ENCODE measurements at places on chromosomes 7 and 10.

DNA sequence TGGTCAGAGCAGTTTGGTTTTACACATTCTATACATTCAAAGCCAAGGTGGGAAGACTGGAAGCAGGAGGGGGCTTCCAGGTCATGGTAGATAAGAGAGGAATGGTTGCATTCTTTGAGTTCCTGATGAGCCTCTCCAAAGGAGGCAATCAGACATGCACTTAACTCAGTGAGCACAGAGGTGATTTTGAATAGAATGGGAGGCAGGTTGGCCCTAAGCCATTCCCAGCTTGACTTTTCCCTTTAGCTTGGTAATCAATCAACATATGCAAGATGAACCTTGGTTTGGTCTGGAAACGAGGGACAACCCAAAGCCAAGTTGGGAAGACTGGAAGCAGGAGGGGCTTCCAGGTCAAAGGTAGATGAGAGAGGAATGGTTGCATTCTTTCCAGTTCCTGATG, 31.4 kb downstream of the TCERG1L start:
- DNase-seq = no peak

GRCh38 chr10:77877441-77878344, 48.9 kb downstream of the DLG5 start:
- DNase-seq = no peak

DNA sequence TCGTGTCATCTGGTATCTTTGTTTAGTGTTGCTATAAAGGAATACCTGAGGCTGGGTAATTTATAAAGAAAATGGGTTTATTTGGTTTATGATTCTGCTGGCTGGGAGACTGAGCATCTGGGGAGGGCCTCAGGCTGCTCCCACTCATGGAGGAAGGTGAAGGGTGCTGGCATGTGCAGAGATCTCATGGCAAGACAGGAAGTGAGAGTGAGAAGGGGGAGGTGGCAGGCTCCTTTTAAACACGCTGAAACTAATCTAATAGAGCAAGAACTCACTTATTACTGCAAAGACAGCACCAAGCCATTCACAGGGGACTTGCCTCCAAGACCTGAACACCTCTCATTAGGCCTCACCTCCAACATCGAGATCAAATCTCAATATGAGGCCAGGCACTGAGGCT, 11.3 kb downstream of the OIT3 start:
- no peak for DNase-seq

DNA sequence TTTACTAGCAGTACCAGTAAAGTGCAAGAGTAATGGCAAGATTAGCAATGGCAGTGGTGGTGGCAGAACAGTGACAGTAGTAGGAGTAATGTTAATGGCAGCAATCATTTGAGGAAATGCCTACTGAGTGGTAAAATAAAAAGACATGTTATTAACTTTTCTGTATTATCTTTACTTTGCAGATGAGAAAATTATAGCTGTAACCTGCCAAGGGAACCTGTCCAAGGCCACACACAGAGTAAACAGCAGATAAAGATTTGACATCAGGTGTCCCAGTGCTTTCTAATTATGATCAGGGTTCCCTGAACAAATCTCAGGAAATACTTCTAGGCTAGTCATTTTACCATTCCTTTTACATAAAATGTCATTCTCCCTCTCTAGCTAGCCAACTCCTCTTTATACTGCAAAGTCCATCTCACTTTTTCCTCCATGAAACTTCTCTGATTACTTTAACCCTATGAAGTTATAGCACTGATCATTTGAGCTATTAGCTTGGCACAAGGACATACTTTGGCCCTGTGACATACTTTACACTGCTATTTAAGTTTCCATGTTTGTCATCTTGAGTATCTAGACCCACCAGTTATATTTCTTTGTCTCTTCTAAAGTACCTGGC, 219.1 kb downstream of the TAX1BP1 start:
- no peak for DNase-seq

- DNase-seq = no peak
These were observed 3.5 kb downstream of the STK17A start for GRCh38 chr7:43586251-43586900.

GRCh38 chr7:152733286-152733934, 26.1 kb upstream of the ACTR3B start:
- DNase-seq = no peak

GRCh38 chr10:29369419-29369818, 80.5 kb downstream of the LYZL1 start:
- no peak for DNase-seq

DNA sequence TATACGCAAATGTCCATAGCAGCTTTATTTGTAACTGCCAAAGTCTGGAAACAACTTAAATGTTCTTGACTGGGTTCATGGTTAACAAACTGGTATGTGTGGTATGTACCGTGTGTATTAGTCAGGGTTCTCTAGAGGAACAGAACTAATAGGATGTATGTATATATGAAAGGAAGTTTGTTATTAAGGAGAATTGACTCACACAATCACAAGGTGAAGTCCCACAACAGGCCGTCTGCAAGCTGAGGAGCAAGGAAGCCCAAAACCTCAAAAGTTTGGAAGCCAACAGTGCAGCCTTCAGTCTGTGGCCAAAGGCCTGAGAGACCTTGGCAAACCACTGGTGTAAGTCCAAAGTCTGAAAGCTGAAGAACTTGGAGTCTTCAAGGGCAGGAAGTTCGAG, 66.8 kb downstream of the TMEM168 start:
- no peak for DNase-seq

GRCh38 chr7:148434181-148434757, 156.3 kb upstream of the C7orf33 start:
- no peak for DNase-seq

GRCh38 chr7:78037603-78038002, 239.0 kb downstream of the PHTF2 start:
- DNase-seq = no peak

DNA sequence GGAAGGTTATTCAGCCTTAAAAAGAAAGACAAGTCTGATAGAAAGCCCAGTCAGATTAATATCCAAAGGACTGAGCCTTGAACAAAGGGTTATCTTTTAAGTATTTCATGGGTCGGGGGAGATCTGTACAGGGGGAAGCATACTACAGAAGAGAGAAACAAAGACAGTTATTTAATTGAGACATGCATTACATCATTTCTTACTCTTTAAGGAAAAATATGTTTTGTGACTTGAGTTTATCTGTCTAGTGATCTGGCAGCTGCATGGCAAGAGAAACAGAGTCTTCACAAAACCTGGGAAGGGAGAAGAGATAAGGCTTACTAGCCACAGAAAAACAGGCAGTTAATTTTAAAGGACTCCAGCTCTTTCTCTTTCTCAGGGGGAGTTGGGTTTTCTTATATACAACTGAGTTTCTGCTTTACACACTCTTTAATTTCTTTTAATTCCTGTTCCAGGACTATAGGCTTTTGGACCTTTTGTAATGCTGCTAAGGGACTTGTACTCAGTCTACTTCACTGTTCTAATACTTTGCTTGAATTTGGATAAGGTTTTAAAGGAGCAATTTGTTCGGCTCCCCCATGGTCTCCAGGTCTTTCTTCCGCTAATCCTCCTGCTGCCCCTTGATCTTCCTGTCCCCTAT, 20.9 kb upstream of the CYP3A43 start:
- no peak for DNase-seq

GRCh38 chr7:151428378-151429236, 11.3 kb downstream of the CRYGN start:
- no peak for DNase-seq

Measured in effector CD8-positive, alpha-beta T cell (primary cell).